Activated CD4-positive, alpha-beta memory T cell treated with anti-CD3 and anti-CD28 coated beads for 36 hours (primary cell): ENCODE measurements at places on chromosomes 11 and 22. TPM values are rescaled to one million over a fixed set of nuclear protein-coding genes. Genes with fewer than 3 reads are reported as not detected.

The ADM2 gene
- total RNA-seq = 7.4 TPM

The PRR33 gene
- total RNA-seq = 0.07 TPM

The DEUP1 gene
- not detected for total RNA-seq

GRCh38 chr11:96342014-96342960, 708 bp downstream of the MAML2 start:
- DNase-seq = no peak
- no peaks in the 10 kb centered on the region for H3K27me3 ChIP-seq
- peaks cover 30% of the 10 kb centered on the region for H3K36me3 ChIP-seq

DNA sequence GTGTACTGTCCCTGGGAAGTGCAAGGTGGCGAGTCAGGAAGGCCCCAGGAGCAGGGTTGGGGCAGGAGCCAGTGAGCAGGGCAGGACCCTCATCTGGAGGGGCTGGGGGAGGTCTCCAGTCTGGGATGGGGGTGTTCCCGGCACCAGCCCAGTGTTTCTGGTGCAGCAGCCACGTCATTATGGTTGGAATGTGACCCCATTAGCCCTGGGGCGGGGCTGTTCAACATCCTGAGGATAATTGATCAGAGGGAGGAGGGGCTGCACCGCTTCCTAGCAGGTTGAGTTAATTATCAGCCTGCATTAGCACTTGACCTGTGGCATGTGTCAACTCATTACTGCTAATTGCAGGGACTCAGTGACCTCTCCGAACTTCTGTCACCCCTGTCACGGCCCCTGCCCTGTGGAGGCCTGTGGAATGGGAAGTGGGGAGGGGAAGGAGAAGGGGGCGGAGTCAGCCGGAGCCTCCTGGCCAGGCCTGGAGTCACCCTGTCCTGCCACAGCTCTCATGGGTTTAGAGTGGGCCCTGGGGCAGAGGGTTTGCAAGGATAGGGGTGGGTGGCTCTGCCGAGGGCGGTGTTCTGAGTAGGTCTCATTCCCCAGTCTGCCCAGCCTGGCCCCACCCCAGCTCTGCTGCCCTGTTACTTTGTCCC, 52.8 kb upstream of the CCDC188 start:
- DNase-seq = no peak
- H3K4me3 ChIP-seq = no peak overlapping the region
- H3K36me3 ChIP-seq = no peaks in the 10 kb centered on the region
- no peaks in the 10 kb centered on the region for H3K27me3 ChIP-seq
- H3K27ac ChIP-seq = no peak overlapping the region
- H3K4me1 ChIP-seq = peaks cover 25% of the 10 kb centered on the region

- H3K27ac ChIP-seq = no peak overlapping the region
- DNase-seq = no peak
- no peaks in the 10 kb centered on the region for H3K36me3 ChIP-seq
- no peaks in the 10 kb centered on the region for H3K27me3 ChIP-seq
- H3K4me3 ChIP-seq = no peak overlapping the region
Measured at GRCh38 chr11:26778000-26778757, 56.3 kb upstream of the SLC5A12 start.

DNA sequence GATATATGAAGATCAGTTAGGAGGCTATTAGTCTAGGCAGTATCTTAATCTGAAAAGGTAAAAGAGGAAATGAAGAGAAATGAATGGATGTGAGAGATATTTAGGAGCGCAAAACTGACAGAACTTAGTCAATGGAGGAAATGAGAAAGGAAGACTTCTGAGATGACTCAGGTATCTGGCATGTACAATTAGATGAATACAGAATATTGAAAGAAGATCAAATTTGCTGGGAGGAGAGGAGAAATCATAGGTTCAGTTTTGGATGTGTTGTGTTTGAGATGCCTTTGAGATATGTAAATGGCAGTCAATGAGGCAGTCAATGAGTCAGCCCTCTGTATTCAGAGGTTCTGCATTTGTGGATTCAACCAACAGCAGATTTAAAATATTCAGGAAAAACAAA, 42.9 kb upstream of the GAB2 start:
- H3K27me3 ChIP-seq = no peaks in the 10 kb centered on the region
- H3K27ac ChIP-seq = no peak overlapping the region
- H3K4me3 ChIP-seq = no peak overlapping the region

- no peak overlapping the region for H3K4me3 ChIP-seq
- no peaks in the 10 kb centered on the region for H3K4me1 ChIP-seq
- no peaks in the 10 kb centered on the region for H3K36me3 ChIP-seq
Measured at GRCh38 chr11:70142221-70142875, 60.7 kb upstream of the FADD start.
